ENCODE measurements at places on chromosomes 11 and 22.

DNA sequence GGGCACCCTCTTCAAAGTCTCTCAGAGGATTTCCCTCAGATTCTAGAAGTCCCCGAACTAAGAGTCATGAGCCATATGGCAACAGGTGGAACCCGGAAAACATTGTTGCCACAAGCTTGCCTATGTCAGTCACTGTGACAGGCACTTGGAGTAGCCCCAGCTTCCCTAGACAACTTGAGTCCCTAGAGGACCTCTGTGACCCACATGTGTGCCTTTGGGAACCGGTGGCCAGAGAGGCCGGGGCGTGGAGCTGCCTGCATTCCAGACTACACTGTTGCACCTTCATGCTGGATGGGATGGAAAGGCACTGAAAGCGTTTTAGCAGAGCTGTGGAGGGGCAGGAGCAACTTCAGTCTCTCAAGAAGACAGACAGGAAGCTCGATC is 12.1 kb downstream of the SLC37A2 start:
- DNase-seq: no peak

- no peak for DNase-seq
These were observed 278.0 kb upstream of the PLET1 start for GRCh38 chr11:112538534-112539280.

DNA sequence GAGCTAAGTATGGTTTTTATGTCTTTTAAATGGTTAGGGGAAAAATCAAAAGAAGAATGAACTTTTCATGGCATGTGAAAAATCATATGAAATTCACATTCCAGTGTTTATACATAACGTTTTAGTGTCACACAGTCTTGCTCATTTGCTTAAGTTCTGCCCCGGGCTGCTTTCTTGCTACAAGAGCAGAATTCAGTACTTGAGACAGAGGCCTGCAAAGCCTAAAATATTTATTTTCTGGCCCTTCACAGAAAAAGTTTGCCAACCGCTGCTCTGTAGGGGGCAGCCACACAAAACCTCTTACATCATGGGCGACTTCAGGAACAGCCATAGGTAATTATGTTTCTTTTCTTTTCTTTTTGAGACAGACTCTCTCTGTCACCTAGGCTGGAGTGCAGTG is 1.0 kb upstream of the ATG2A start:
- DNase-seq: peak; percentile 73

DNA sequence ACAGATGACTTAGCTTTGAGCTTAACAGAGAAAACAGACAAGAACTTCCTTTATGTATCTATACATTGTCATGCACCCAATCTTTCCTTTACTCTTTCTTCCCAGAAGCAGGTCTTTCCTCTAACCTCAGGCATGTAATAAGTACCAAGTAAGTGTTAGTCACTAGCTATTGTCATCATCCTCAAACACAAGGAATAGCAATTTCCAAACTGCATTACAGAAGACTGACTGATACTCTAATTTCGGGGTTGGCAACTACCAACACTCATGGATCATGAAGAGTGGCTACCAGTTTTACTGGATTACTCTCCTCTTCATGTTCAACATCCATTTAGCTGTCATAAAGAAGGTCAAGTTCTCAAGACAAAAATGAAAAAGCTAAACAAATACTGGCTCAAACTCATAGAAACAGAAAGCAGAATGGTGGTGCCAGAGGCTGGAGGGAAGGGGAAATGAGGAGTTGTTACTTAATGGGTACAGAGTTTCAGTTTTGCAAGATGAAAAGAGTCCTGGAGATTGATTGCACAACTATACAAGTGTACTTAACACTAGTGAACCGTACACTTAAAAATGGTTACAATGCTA is 111.6 kb downstream of the SIK3 start:
- DNase-seq: peak; percentile 89

DNA sequence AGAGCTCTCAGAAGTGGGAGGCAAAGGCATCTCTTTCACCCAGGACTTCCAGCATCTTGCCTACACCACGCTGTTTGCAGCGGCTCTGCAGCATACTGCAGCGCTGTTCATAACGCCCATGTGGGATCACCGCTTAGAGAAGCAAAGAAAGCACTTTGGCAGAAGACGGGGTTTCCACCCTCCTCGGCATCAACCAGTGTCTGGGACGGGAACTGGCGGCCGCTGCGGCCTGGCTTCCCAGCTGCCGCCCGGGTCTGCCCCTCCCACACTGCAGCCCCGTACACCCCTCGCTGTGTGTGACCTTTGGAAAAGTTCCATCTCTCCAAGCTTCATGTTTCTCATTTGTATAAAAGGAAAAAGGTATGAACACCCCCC is 545 bp upstream of the TIRAP start:
- peak; percentile 47 for DNase-seq

DNA sequence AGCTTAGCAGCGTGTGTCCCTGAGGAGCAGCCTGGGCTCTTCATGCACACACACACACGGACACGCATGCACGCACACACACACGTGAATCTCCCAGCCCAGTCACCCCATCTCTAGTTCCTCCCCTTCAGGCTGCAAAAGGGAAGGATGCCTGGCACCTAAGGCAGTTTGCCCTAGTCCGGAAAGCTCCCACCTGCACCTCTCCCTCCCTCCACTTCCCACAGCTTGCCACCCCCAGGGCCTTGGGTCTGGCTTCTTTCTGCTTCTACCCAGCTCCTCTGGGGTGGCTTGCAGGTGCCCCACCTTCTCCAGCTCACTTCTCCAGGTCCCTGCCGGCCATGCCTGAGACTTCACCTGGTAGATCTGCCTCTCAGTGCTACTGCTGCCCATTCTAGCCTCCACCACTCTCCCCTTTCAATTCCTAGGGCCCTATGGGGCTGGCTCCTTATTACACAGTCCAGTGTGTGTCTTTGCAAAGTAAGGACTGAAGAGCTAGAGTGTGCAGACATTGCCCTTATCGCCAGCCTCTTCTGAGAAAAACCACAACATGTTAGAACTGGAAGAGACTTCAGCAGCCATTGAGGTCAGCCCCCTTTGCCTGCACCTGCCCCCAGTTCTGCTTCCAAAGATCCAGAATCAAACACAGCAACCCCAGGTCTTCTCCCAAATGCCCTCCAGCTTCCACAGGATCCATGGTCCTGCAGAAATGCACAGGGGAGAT is 33.5 kb upstream of the CHST1 start:
- no peak for DNase-seq

GRCh38 chr11:32289701-32290100 is 145.6 kb downstream of the WT1 start:
- no peak for DNase-seq

GRCh38 chr11:83543706-83544439 is 257.7 kb upstream of the CCDC90B start:
- no peak for DNase-seq

- no peak for DNase-seq
These were observed 25.2 kb upstream of the NECTIN1 start for GRCh38 chr11:119754199-119754598.

DNA sequence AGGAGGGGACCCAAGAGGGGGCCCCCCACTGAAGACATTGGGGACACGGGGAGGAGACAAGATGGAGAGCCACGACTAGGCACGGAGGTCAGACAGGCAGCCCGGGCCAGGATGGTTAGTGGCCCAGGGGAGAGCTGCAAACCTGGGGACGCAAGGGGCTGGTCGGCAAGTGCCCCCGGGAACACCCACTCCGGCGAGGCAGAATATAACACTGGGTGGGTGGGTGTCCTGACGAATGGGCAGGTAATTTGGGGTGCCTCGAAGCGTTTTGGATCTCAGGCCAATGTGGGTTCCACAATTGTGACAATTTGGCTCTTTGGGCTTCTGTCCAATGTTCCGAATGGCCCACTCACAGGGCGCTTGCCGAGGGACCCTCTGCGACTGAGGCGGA is 9.9 kb downstream of the IGF2 start:
- no peak for DNase-seq

- DNase-seq: peak; percentile 94
These were observed 166.4 kb downstream of the KIRREL3 start for GRCh38 chr11:126834149-126834548.

GRCh38 chr11:115290479-115290878 is 213.7 kb downstream of the CADM1 start:
- no peak for DNase-seq

- no peak for DNase-seq
These were observed 126.3 kb downstream of the COMMD9 start for GRCh38 chr11:36162883-36163434.

GRCh38 chr11:2548596-2548995 is 103.8 kb downstream of the KCNQ1 start:
- no peak for DNase-seq

- no peak for DNase-seq
These were observed 147.7 kb downstream of the CACNA1I start for GRCh38 chr22:39718206-39718605.

DNA sequence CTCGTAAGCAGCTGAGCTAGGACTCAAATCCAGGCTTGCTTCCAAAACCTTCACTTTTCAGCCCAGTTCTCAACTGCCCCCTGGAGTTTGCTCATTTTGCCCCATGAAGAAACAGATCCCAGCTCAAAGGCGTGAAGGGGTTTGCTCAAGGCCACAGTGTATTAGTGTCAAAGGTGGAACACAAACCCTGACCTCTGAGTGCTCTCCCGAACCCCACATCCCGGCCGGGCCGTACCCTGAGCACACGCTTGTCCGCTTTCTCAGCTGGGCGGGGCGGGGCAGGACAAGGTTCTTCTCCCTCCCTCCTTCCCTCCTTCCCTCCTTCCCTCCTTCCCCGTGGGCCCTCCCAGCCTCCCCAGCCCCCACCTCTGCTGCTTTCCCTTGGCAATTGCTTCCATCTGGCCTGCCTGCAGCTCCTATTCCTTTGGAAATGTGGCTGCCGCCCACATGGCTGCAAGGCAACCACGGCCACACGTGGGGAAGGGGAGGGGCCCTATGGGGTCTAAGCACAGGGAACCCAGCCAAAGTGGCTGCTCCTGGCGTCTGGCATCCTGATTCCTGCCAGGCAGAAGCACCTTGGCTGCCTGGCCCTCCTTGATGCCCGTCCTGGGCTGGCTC is 4.1 kb downstream of the ST3GAL4 start:
- peak; percentile 88 for DNase-seq

DNA sequence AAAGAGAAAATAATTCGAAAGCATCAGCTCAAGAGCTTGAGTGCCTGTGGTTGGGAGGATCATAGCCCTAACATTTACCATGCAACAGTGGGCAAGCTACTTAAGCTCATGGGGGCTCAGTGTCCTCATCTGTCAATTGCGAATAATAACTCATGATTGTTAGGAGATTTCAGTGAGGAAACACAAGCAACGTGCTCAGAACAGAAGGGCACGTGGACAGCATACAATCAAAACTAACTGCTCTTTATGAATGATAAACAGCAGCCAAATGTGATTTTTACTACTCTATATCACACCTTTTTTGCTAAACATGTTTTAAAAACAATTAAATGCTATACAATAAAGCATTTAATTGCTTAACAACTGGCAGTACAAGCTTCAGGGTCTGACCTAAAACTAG is 310.1 kb upstream of the NARS2 start:
- no peak for DNase-seq

GRCh38 chr11:133977067-133977677 is 20.4 kb upstream of the IGSF9B start:
- DNase-seq: no peak

DNA sequence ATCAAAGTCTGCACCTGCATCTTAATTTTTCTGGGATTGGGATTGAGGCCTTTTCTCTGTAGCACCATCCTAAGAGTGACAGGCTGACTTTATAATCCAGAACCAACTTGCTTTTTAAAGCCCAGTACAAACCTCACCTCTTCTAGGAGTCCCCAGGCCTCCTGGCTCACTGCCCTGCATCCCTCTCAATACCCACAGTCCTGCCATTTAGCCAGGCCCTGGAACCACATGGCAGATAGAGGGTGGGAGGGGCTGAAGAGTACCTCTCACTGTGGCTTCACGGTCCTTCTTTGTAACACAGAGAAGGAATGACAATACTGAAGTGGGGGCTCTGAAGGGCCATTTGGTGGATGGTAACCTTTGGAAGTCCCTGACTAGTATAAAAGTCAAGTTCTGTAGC is 63.5 kb upstream of the PHOX2A start:
- no peak for DNase-seq

DNA sequence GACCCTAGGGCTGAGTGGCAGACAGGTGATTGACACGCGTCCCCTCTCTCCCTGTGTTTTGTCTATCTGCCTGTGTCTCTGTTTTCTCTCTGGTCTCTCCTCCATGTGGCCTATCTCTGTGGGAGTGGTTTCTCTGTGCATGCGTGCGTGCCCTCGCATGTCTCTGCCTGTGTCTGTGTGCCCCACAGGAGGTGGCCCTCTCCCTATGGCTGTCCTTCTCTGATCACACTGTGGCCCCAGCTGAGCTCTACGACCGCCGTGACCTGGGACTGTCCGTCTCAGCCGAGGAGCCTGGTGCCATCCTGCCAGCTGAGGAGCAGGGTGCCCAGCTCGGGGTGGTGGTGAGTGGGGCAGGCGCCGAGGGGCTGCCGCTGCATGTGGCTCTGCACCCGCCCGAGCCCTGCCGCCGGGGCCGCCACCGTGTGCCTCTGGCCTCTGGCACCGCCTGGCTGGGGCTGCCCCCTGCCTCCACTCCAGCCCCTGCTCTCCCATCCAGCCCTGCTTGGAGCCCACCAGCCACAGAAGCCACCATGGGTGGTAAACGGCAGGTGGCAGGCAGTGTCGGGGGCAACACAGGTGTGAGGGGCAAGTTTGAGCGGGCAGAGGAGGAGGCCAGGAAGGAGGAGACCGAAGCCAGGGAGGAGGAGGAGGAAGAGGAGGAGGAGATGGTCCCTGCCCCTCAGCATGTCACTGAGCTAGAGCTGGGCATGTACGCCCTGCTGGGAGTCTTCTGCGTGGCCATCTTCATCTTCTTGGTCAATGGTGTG is 11.6 kb downstream of the TMEM132A start:
- DNase-seq: no peak

DNA sequence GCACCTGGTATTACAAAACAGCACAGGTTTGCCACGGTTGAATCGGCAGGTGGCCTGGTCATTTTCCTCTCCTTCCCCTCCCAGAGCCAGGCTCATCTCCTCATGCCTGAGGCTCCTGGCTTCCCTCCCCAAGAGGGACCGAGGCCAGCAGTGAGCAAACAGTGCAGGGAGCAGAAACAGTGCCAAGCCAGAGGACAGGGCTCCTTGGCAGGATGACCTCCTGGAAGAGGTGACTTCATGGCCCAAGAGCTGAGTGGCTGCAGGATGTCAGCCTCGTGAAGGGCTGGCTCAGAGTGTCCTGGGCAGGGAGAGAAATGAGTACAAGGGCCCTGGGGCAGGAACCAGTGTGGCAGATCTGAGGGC is 22.8 kb upstream of the PPFIA1 start:
- DNase-seq: no peak

DNA sequence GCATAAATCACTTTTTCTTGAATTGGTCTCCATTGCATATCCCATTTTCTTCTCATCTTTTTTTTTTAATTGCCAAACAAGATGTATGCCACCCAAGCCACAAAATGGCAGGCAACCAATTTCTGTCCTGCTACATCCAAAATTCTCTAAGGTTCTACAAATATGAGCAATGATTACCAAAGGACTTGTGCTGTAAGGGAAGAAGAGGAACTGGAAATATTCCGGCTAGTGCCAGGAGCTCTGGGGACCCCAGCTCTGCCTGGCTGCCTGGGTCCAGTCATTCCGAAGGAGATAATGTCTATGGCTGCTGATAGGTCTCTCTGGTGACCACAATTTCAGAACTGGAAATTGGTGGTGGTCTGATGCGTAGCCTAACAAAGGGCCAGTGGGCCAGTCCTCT is 17.1 kb upstream of the SNX32 start:
- DNase-seq: no peak
